ENCODE measurements at places on chromosomes 6 and 20. TPM values are rescaled to one million over a fixed set of nuclear protein-coding genes. Genes with fewer than 3 reads are reported as not detected.
A peak's percentile ranks its signal among the peaks of the same experiment; 100 is the strongest.

DNA sequence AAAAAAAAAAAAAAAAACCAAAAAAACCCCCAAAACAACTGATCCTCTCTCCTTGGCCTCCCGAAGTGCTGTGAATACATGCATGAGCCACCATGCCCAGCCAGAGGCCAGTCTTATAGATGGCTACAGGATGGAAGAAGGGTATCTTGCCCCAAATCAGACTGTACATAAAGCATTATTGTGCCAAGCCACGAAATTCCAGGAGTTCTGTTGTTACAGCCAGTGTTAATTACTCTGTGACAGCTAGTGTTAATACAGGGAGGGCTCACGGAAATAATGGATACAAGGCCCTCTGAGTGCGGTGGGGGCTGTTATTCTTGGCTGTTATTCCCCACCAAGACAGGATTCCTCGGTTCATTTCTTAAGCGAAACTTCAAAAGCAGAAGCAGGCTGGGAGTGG, 1.4 kb upstream of the CLPSL2 start:
- H3K36me3 ChIP-seq: no peaks in the 10 kb centered on the region
- no peak overlapping the region for H3K27ac ChIP-seq
- H3K4me1 ChIP-seq: no peaks in the 10 kb centered on the region
- no peak overlapping the region for H3K4me3 ChIP-seq
- DNase-seq: no peak

GRCh38 chr6:122719176-122719575, 60.3 kb upstream of the FABP7 start:
- DNase-seq: no peak
- no peak overlapping the region for H3K27ac ChIP-seq
- no peaks in the 10 kb centered on the region for H3K36me3 ChIP-seq
- H3K4me1 ChIP-seq: no peaks in the 10 kb centered on the region

- peaks cover 38% of the 10 kb centered on the region for H3K4me1 ChIP-seq
- peak; percentile 71 for DNase-seq
- H3K27ac ChIP-seq: peak overlapping the region; percentile 49
- no peak overlapping the region for H3K4me3 ChIP-seq
Observed at GRCh38 chr20:62136283-62137091, 6.7 kb downstream of the PSMA7 start.

DNA sequence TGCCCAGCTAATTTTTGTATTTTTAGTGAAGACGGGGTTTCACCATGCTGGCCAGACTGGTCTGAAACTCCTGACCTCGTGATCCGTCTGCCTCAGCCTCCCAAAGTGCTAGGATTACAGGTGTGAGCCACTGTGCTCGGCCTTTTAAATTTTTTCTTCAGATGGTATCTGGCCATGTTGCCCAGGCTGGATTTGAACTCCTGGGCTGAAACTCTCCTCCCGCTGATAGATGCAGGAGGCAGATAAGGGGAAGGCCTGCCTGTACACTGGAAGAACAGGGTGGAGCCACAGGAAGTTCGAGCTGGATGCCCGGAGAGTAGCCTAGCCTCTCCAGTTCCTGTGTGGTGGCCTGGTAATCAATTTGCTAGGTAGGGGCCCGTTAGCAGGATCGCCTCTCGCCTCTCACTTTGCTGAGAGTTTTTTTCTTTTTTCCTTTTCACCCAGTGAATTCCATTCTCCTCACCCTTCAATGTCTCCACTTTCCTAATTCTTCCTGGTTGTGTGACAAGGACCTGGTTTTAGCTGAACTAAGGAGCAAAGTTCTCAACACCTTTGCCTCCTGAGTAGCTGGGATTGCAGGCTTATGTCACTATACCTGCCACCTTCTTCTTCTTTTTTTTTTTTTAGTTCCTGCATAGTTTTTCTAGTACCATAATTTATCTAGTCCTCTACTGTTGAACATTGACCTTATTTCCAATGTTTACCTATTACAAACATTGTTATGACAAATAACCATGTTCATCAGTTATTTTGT, 19.4 kb upstream of the ITCH start:
- no peak for DNase-seq
- H3K36me3 ChIP-seq: no peaks in the 10 kb centered on the region
- no peaks in the 10 kb centered on the region for H3K4me1 ChIP-seq

GRCh38 chr6:162917506-162917905, 189.7 kb downstream of the PACRG start:
- no peak for DNase-seq
- H3K36me3 ChIP-seq: no peaks in the 10 kb centered on the region
- H3K27me3 ChIP-seq: no peaks in the 10 kb centered on the region
- H3K4me1 ChIP-seq: no peaks in the 10 kb centered on the region
- H3K27ac ChIP-seq: no peak overlapping the region

- peaks cover 37% of the 10 kb centered on the region for H3K4me1 ChIP-seq
- peak within 1 kb of the TSS; percentile 4 for H3K27ac ChIP-seq
- DNase-seq: peak; percentile 17
Observed at GRCh38 chr6:33075568-33076405, at the start of gene HLA-DPB1. Gene HLA-DPB1 (plus strand): TSS chr6:33075990. CDS start chr6:33076042, 52 bp downstream.

DNA sequence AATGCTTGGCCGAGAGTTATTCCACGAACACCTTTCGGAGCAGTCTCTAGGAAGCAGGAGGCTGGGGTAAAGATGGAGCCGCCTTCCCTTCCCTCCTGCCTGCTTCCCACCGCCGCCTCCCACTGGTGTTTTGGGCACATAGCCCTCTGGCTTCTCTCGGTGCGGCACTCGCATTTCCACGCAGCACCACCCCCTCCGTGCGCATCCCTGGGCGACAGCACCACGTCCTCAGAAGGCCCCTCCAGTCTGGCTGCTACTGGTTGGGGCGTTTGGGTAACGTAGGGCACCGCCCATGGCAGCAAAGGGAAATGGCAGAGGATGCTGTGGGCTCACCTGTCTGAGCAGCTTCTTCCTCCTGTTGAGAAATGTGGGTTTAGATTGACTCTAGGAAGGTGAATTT, 2.4 kb downstream of the COL20A1 start:
- H3K27ac ChIP-seq: no peak overlapping the region
- no peaks in the 10 kb centered on the region for H3K4me1 ChIP-seq
- H3K27me3 ChIP-seq: peaks cover 6% of the 10 kb centered on the region
- no peak for DNase-seq

- peak; percentile 20 for DNase-seq
- no peaks in the 10 kb centered on the region for H3K36me3 ChIP-seq
- H3K27me3 ChIP-seq: no peaks in the 10 kb centered on the region
Observed at GRCh38 chr6:52672412-52673025, 1.6 kb downstream of the TMEM14A start.

DNA sequence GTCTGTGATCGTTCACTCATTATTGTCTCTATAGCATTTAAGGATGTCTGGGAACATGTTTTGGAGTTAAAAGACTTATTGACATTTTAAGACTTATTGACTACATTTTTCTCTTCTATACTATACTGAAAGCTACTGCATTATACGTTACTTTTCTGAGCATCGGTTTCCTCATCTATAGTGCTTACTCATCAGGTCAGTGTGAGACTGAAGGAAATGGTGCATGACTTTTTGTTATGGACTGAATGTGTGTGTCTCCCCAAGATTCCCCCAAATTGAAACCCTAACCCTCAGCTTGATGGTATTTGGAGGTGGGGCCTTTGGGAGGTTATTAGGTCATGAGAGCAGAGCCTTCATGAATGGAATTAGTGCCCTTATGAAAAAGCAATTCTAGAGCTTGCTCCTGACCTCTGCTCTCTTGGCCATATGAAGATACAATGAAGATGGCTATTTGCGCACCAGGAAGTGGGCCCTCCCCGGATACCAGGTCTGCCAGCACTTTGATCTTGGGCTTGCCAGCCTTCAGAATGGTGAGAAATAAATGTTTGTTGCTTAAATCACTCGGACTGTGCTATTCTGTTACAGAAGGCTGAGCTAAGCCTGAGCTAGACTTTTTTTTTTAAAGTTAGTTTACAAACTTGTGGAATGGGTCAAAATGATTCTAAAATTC, 243.7 kb upstream of the RREB1 start:
- H3K4me1 ChIP-seq: no peaks in the 10 kb centered on the region
- no peak for DNase-seq
- H3K4me3 ChIP-seq: no peak overlapping the region
- peaks cover 20% of the 10 kb centered on the region for H3K27me3 ChIP-seq
- no peaks in the 10 kb centered on the region for H3K36me3 ChIP-seq

The FOXQ1 gene
- total RNA-seq: not detected

The RAET1L gene
- not detected for total RNA-seq

The THEMIS gene
- 14.0 TPM for total RNA-seq
